ENCODE measurements at places on chromosomes 12 and 14.

GRCh38 chr14:23831596-23831995 is 122.0 kb upstream of the DHRS4 start:
- DNase-seq: no peak

GRCh38 chr12:19970116-19970515 is 398.2 kb upstream of the PDE3A start:
- DNase-seq: no peak

DNA sequence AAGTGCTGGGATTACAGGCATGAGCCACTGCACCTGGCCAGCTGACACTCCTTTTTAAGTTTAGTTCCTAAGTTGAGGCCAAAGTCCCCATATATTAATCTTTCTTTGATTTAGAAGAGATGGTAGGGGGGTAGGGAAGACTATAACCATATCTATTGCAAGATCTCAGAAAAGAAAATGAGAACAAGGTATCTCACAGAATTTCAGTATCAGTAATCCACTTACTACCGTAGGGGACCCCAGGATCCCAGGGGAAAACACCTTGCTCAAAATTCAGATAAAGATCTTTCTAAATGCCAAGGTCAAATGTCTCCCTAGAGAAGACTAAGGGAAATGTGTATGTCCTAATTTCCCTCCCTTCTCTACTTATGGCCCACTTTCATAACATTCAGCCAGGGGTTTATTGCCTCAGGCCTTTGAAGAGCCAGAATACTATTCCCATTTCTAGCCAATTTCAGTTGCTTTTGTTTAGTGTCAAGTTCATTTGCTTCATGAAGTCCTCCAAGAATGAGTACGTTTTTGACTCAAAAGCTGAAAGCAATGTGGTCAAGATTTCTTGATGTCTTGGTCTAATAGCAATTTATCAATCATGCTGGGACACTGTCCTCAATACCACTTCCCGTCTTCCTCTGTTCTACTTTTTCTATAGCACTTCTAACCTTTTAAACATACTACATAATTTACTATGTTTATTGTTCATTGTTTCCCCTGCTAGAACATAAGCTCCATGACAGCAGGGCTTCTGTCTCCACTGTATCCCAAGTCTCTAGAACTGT is 86.3 kb downstream of the DCAF5 start:
- no peak for DNase-seq

GRCh38 chr14:34059037-34059924 is 108.4 kb upstream of the EGLN3 start:
- DNase-seq: no peak

DNA sequence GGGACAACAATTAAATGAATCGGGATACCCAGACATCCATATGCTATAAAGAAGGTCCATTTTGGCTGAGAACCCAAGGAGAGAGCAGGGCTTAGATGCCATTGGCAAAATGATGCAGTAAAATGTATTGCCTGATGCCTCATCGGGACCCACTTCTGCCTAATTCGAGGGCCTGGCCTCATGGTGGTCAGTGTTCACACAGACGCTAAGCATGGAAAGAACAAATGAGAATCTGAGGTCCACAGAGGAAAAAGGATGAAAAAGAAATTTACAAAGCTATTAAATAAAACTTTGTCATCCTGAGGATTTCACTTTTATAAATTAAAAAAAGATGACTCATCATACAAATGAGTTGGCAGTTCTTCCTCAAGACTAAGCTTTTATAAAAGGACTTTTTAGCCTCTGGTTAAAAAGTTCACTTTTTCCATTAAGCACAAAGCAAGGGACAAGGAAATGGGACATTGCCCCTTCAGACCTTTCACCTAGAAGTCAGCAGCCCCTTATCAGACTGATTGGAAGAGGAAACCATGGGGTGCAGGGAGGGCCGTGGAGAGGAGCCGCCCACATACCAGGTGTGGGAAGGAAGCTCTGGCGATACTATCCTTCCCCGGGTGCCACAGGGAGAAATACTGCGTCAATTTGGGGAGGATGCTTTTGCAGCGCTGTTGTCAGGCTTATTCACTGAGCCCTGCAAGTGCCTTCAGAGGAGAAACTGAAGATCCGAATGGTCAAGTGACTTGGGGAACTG is 176.0 kb downstream of the EGLN3 start:
- DNase-seq: no peak

DNA sequence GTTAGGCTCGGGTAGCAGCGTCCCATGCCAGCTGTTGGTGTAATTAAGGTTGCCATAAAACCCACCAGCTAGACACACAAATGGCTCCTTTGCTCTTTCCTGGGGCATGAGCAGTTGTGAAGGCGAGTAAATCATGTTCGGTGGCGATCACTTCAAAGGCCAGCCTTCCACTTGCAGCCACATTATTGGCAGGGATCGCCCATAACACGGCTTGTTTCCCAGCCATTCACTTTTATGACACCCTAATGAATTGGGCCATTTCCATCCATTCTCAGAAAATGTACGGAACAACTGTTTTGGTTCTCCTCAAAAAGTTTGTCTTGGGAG is 63.4 kb downstream of the BEGAIN start:
- DNase-seq: no peak

DNA sequence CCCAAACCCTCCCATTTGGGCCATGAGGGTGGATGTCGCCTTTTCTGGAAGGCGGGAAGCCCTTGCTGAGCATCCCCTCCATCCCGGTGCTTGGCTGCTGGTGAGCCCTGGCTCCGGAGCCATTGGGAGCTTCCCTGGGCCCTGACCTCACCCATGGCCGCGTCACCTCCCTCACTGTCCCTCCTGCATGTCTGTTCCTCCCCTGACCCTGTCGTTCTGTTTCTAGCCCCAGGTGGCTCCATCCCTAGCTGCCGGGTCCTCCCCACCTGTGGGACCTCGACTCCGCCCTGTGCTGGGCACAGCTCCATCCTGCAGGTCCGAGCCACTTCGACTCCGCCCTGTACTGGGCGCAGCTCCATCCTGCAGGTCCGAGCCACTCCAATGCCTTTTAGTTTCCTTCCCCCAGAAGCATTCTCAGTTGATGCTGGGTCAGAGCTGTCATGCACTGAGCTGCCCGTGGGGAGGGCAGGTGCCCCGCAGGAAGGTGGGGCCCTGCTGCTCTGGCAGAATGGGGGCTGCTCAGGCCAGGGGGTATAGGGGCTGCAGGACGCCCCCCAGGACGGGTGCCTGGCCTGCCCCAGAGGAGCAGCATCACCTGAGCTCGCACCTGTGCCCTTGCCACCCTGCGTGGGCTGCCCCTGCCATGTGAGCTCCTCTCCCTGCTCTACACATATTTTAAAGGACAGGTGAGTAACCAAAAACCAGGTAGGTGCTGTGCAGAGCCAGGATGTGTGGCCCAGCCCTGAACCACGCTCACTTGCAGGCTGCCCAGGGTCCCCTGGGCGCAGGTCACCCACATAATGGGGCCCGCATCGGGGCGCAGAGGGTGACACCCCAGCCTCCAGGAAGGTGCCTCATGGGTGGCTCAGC is 19.0 kb downstream of the NOC4L start:
- no peak for DNase-seq

- DNase-seq: no peak
These were observed 11.5 kb downstream of the PLEK2 start for GRCh38 chr14:67400434-67400833.
